ENCODE measurements at places on chromosomes 7 and 10.

DNA sequence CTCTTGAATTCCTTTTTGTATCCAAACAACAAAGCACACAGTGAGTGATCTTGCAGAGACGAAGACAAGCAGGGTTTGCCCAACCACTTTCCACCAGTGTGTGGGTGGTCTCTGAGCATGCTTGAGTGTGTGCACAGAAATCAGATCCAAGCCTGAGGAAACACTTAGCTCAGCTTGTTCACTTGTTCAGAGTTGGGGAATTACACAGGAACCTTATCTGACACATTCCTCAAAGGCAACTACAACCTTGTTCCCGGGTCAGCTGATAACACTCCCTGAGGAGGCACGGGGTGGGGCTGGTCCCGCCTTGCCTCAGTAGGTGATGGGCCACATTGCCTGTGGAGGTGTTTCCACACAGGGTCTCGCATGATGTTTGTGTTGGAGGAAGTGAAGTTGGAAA is 216.9 kb downstream of the DYNC1I1 start:
- no peak for DNase-seq

- no peak for DNase-seq
Observed at GRCh38 chr7:36512616-36513015, 123.0 kb downstream of the ANLN start.

GRCh38 chr10:110115784-110116520 is 91.5 kb upstream of the MXI1 start:
- no peak for DNase-seq

- no peak for DNase-seq
Observed at GRCh38 chr10:58385784-58386112, 538 bp downstream of the TFAM start.

- no peak for DNase-seq
Observed at GRCh38 chr7:157080111-157080730, 58.5 kb upstream of the UBE3C start.

DNA sequence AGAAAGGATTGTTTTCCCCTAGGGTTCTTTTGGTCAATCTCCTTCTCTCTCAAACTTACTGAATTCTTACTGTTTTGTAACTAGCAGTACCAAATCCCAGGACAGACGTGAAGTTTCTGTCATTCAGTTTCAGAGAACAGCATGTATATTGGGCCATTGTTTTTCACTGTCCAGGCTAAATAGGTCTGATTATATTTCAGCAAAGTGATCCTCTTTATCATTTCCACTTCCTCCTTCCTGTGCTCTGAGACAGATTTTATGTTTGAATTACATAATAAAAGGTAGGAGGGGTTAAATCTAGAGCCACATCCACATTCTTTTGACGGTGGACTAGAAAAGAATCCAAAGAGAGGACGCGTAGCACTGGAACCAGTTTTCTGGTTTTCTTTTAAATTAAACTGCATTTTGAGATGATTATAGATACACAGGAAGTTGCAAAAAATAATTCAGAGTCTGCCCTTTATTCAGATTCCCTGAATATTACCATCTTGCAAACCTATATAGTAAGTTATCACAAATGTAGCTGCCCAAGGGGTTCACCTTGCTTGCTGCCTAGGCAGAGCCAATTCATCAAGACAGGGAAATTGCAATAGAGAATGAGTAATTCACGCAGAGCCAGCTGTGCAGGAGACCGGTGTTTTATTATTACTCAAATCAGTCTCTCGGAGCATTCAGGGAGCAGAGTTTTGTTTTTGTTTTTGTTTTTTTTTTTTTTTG is 40.1 kb downstream of the AKR1E2 start:
- DNase-seq: no peak

DNA sequence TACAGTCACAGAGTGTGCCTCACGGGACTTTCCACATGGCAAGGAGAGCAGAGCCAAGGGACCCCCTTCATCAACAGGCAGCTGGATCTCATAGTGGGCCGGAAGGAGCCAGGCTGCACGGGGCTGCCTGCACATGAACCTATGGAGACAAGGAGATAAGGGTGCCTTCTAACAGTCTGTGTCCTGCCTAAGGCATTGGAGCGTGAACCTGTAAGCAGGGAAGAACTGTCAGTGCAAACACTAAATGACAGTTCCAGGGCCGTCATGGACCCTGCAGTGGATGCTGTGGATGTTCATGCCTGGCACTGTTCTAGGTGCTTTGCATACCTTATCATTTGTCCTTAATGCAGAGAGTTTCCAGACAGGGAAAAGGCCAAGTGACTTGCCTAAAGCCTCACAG is 85.9 kb downstream of the WIPF3 start:
- DNase-seq: no peak

DNA sequence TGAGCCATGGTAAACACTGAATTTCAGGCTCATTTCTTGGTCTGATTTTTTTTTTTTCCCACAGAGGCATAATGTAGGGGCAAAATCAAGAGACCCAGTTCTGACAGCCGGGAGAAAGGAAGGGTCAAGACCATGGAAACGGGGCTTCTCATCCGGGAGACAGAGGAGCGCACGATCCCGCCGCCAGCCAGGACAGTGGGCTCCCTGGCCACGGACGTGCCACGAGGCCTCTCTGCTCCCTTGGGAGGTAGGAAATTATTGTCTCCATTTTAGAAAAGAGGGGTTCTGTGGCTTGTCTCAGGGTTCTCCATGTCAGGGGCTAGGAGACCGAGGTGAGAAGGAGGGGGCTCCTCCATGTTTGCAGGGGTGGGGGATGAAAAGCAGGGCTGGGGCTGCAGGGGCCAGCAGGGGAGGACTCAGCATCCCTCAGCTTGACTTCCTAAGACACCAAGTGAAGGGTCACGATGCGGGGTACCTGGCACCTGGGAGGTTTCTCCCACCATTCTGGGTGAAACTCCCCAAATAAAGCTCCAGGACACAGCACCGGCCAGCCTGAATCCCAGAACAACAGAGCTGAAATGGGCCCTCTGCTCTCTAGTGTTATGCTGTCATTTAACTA is 37.6 kb downstream of the PPIF start:
- peak; percentile 5 for DNase-seq

DNA sequence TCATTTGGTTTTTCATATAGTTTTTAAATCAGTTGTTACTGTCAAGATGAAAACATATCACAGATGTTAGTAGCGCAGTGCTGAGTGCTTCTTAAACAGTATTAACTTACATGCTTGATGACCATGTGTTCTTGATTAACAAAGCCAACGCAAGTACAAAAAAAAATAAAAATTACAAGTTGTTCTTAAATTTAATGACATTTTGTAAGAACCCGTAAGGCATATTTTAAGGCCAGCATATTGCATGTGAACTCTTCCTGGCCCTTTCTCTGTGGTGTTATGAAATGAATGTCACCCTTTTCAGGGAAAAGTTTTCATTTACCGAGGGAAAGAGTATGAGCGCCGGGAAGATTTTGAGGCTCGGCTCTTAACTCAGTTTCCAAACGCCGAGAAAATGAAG is 140.4 kb upstream of the NPS start:
- DNase-seq: no peak

GRCh38 chr7:92020636-92021035 is 80.0 kb downstream of the AKAP9 start:
- DNase-seq: no peak

DNA sequence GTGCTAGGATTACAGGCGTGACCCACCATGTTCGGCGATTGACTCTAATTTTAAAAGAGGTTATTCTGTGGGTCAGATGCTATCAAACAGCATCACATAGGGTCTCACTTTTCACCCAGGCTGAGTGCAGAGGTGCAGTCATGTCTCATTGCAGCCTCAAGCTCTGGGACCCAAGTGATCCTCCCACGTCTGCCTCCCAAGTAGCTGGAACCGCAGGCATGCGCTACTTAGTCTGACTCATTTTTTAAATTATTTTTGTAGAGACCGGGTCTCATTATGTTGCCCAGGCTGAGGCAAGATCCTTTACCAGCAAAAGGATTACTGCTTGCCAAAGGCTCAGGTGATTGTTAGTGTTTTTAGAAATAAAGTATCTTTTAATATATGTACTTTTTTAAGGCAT is 42.9 kb upstream of the STOX1 start:
- no peak for DNase-seq

GRCh38 chr7:74579800-74580685 is 77.5 kb upstream of the GTF2I start:
- DNase-seq: peak; percentile 81

GRCh38 chr10:80909254-80909653 is 371.6 kb downstream of the SH2D4B start:
- DNase-seq: no peak

GRCh38 chr7:4621396-4621795 is 60.7 kb upstream of the FOXK1 start:
- no peak for DNase-seq

GRCh38 chr7:52071744-52072143 is 755.1 kb upstream of the COBL start:
- DNase-seq: no peak

GRCh38 chr10:93867525-93867924 is 26.3 kb upstream of the SLC35G1 start:
- no peak for DNase-seq

DNA sequence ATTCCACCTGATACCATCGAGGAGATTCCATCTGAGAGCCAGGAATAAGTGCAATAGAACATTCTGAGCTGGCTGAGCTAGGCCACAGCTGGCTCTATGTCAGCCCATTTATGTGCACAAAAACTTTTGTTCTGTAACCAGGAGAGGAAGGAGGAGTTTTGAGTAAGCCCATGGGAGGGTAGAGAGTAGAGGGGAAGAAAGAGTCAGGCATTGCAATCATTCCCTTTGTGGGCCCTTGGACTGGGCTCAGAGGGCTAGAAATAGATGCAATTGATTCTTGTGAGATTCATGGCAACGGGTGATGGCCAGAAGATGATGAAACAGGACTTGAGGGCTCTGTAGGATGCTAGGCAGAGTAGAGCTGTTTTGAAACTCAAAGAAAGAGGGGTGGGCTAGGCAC is 104.6 kb upstream of the KIF5B start:
- DNase-seq: no peak

- no peak for DNase-seq
Observed at GRCh38 chr7:134779741-134780065, 269 bp downstream of the CALD1 start.

GRCh38 chr10:90407131-90407530 is 450.7 kb downstream of the HTR7 start:
- DNase-seq: no peak

DNA sequence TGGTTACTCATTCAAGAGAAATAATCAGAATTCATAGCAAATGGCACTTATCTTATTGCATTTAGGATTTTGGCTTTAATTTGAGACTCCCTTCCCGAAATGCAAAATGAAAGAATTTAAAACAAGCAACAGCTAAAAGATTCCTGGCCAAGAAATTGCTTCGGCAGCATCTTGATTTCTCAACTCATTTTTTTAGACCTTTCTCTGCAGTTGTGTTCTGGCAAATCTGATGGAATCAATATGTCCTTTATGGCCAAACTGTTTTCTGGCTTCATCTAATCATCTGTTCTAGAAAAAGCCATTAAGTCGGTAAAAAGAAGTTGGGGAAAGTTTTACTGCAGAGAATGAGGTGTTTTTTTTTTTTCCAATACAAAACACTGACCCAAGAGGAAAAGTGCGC is 172.1 kb downstream of the SLC16A9 start:
- DNase-seq: no peak

DNA sequence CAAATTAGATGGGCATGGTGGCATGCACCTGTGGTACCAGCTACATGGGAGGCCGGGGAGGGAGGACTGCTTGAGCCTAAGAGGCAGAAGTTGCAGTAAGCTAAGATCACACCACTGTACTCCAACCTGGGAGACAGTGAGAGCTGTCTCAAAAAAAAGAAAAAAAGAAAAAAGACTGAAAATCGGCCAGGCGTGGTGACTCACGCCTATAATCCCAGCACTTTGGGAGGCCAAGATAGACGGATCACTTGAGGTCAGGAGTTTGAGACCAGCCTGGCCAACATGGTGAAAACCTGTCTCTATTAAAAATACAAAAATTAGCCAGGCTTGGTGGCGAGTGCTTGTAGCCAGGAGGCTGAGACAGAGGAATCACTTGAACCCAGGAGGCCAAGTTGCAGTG is 11.9 kb downstream of the RNF216 start:
- no peak for DNase-seq

- no peak for DNase-seq
Observed at GRCh38 chr7:118218413-118219156, 5.9 kb upstream of the ANKRD7 start.

- no peak for DNase-seq
Observed at GRCh38 chr10:21144047-21144446, 246.9 kb upstream of the NEBL start.

GRCh38 chr10:86042161-86042560 is 324.4 kb downstream of the GRID1 start:
- DNase-seq: no peak

DNA sequence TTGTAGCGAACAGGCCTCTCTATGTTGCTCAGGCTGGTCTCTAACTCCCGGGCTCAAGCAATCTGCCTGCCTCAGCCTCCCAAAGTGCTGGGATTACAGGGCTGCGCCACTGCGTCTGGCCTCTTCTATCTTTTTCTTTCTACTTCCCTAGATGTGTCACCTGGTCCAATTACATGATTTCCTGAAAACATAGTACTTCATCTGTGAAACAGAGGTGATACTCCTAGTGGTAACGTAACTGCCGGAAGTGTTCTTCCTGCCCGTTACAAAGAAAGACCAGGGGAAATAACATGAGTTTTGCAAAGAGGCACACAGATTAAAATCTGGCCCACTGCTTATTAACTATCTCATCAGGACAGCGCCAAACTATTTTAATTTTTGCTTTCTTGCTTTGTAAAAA is 18.4 kb upstream of the HGF start:
- DNase-seq: no peak

DNA sequence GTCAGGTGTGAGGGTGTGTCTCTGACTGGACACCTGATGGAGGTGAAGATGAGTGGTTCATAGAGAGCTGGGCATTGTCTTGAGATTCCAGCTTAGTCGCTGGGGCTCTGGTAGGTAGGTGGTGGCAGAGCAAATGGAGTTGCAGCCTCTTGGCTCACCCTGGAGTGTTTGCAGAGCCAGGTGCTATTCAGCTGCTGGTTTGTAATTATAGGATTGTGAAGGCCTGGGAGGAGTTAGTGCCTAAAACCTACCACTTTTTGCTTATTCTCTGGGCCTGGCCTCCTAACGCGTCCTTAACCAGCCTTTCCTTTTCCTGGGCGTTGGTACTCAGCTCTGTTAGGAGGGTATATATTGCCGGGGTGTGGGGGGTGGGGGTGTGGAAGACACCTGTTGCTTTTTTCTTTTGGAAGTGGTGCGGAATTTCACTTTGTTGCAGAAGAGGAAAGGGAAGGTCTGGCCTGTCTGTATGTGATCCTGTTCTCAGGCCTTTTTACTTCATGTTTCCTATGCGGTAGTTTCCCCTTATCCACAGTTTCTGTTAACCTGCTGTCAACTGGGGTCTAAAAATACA is 3.2 kb downstream of the PPRC1 start:
- DNase-seq: no peak

DNA sequence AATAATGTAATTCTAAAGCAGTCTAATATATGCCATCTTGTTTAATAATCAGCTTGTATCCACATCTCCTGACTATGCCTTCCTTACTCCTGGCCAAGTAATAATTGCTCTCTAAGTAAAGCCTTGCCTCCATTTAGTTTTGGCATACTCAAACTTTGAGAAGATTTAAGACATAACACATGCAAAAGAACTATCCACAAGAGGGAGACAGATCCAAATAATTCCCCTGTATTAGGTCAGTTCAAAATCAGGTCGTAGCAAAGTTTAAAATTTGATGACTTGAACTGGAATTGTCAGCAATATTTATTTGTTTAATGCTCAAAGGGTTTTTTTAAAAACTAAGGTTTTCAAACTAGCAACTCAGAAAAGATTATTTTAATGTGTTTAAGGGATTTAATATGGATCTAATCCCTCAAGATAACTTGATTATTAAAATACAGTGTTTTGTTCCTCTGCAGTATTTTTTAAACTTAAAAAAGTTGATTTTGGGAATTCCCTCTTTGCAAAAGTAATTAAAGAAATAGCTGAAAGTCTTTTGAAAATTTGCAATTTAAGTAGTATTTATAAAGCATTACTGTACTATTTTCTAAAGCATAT is 95.3 kb downstream of the HDAC9 start:
- DNase-seq: no peak

Data from pancreas (tissue), 10 donors.